ENCODE measurements at places on chromosomes 3 and 15.

DNA sequence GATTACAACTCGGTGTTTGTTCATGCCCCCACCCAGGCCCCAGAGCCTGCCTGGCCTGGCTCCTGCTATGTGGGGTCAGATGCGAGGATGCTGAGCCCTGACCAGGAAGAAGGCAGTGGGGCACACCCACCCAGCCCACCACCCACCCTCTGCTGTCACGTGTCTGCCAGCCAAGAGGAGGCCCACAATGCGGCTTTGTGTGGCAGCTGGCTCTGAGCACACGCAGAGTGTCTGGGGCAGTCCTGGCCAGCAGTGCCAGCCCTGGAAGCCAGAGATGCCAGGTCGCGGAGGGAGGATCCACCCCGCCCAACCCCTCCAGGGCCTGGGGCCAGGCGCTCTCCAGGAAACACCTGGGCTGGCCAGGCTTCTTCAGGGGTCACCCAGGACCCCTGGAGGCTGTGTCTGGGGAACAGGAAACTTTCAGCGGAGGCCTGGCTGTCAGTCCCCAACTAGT lies 26.4 kb upstream of the KLF13 start:
- no peak for DNase-seq

DNA sequence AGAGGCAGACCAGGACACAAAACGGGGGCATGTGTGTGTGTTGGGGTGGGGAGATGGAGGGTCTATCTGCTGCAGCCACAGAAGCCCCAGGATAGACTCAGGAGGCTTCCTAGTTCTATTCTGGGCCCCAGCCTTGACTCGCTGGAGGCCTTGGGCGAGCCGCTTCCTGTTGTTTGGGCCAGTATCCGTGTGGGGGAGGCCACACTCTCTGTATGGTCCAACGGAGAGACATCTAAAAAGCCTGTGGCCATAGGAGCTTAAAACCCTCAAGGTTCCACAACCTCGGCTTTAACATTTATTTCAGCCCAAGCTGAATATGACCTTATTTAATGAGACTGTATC lies 32.8 kb downstream of the POC1A start:
- no peak for DNase-seq

GRCh38 chr3:112321867-112322652 lies 10.9 kb upstream of the CD200 start:
- no peak for DNase-seq

- DNase-seq = no peak
These were observed 2.2 kb upstream of the SLC12A8 start for GRCh38 chr3:125214738-125215137.

Data from renal cortical epithelial cell (primary cell).